Dermis lymphatic vessel endothelial cell (primary cell): ENCODE measurements at places on chromosomes 13 and 19. TPM values are rescaled to one million over a fixed set of nuclear protein-coding genes. Genes with fewer than 3 reads are reported as not detected.

Gene VSIG10L
- total RNA-seq = 0.09 and 0.11 TPM in 2 replicates

Gene FREM2
- not detected in 2 replicates for total RNA-seq

Gene C13orf46
- under 0.01 TPM in 2 replicates for total RNA-seq

Gene RNF6
- total RNA-seq = 48.2 and 51.0 TPM in 2 replicates

Gene CEACAM1
- 18.0 and 28.1 TPM in 2 replicates for total RNA-seq

Gene LIM2
- not detected in 2 replicates for total RNA-seq
